ENCODE measurements at places on chromosomes 2 and 18. TPM values are rescaled to one million over a fixed set of nuclear protein-coding genes. Genes with fewer than 3 reads are reported as not detected.

The FAM168B gene
- 52.7 TPM for total RNA-seq

GRCh38 chr18:21315741-21316197 is 73.7 kb downstream of the GREB1L start:
- H3K36me3 ChIP-seq: no peaks in the 10 kb centered on the region
- DNase-seq: no peak
- peaks cover 2% of the 10 kb centered on the region for H3K27me3 ChIP-seq
- H3K4me3 ChIP-seq: no peak overlapping the region
- H3K4me1 ChIP-seq: no peaks in the 10 kb centered on the region
- H3K27ac ChIP-seq: no peak overlapping the region

The KYNU gene
- total RNA-seq: not detected

The CDK15 gene
- not detected for total RNA-seq

The CRYBA2 gene
- not detected for total RNA-seq
